Femur (tissue), 1 donor: ENCODE measurements at places on chromosomes 13 and 19.

DNA sequence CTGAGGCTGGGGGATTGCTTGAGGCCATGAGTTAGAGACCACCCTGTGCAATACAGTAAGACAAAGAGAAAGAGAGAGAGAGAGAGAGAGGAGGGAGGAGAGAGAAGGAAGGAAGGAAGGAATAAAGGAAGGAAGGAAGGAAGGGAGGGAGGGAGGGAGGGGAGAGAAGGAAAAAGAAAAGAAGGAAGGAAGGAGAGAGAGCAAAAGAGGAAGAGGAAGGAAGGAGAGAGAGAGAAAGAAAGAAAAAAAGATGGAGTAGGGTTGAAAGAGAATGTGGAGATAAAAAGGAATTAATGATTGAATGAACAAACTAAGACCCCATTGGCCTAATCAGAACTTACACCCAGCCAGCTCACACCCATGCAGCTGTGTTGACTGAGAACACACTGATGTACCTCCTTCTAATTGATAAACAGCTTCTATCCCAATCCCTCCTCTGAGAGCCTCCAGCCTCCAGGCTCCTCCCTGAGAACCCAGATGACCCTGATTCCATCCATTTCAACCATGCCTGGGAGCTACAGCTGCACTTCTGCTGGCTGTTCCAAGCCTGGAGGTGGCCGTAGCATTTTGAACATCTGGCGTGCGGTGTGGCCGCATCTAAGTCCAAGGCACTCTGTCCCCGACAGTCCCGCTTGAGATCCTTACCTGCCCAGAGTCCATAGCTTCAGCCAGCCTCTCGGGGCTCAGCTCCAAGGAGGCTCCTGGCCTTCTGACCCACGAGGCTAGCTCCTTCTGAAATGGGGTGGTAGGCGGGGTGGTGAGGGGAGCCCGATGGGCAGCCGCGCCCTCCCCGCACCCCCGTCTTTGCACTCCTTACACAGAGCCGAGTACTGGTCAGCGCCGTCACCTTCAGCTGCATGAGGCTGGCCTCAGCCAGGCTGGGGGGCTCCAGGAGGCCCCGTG is 1.1 kb downstream of the PRODH2 start:
- DNase-seq, result no peak

- no peak for DNase-seq
Observed at GRCh38 chr13:39557285-39557955, 45.6 kb downstream of the LHFPL6 start.

DNA sequence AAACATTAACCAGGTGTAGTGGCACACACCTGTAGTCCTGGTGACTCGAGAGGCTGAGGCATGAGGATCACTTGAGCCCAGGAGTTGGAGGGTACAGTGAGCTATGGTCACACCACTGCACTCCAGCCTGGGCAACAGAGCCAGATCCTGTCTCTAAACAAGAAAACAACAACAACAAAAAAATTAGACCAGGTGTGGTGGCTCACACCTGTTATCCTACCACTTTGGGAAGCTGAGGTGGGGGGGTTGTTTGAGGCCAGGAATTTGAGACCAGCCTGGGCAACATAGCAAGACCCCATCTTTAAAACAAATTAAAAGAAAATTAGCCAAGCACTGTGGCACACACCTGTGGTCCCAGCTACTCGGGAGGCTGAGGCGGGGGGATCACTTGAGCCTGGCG is 20.8 kb upstream of the PTPRS start:
- no peak for DNase-seq

- DNase-seq, result no peak
Observed at GRCh38 chr19:54153731-54154326, 5.7 kb downstream of the LENG1 start.

GRCh38 chr19:39297931-39298634 is 1.9 kb downstream of the IFNL1 start:
- no peak for DNase-seq

GRCh38 chr19:44814517-44814916 is 5.6 kb downstream of the BCAM start:
- DNase-seq, result no peak

DNA sequence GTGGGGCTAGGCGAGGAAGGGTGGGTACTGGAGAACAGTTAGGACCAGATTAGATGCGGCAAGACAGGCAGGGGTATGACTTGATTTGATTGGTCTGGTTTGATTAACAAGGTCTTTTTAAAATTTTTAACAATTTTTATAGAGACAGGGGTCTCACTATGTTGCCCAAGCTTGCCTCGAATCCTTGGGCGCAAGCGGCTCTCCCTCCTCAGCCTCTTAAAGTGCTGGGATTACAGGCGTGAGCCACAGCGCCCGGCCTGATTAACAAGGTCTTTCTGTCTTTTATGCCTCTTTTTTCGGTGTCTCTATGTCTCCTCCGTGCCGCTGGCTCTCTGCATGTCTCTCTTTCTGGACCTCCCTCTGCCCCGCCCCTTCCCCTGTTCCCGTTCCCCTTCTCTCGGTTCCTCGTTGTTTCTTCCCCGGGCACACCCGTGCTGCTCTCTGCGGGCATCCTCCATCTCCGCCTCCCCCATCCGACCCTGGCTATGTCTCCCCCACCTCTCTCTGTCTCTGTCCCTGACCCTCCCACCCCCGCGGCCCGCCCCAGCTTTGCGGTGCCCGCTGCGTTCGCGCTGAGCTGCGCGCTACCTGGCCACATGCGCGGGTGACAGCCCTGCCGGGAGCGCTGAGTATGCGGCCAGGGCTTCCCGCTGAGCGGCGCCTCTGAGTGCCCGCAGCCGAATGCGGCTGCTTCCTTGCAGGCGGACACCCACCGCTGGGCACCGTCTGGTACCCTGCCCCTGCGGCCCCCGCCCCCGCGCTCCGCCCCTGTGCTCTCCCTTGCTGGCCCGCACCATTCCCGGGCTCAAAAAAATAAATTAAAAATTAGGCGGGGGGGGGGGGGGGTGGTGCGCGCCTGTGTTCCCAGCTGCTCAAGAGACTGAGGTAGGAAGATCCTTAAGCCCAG is 8.1 kb upstream of the SDHAF1 start:
- DNase-seq, result no peak

- no peak for DNase-seq
Observed at GRCh38 chr19:57079656-57080055, 40.1 kb upstream of the USP29 start.

DNA sequence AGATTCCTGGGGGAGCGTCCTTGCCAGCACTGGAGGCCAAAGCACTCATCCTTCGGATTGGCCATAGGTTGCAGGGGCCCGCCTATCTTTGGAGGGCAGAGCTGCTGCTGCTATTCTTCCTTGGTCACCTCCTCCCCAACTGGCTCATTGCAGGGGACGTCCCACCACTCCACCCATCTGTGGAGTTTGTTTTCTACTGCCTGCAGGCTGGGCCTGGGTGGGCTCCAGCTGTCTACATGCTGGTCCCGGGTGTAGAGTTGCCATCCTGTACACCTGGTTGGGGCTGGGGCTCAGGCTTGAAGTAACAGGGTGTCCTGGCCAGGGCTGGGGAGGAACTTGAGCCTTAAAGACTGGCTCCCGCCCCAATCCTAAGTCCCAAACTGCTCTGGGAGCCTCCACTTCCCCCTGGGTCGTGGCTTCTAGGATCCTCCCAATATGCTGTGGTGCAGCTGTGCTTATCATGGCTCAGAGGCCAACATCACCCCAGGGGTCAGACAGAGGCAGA is 2.1 kb downstream of the RNF225 start:
- DNase-seq, result no peak

DNA sequence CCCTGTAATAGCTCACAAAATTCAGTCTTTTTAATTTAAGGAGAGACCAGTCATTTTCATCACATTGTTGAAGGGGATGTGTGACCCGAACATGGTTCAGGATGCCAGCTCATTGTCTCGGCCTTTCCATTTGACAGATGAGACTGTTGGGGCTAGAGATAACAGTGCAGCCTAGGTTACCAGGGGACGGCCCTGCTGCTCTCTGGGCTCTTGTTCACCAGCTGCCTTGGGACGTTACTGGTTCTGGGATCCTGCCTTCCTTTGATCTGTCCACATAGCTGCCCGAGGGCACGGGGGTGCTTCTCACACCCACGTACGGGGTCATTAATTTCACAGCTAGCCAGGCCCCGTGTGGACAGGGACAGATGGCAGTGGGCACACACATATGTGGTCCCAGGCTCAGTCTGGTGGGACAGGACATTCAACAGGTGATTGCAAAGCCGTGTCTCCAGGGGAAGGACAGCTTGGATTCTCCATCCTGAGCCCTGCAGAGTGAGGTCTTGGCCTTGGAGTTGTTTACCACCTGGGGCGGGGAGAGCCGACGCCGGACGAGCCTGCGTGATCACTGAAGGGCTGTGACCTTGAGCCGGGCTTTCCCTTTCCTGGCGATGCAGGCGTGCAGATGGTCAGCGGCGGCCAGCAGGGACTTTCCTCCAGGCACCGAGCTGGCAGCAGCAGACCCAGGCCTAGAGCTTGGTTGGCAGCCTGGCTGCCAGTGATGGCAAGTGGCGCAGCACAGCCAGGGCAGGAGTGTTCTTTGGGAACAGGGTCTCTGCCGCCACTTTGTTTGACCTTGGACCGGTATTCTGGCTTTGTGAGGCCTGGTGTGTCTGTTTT is 26.7 kb upstream of the NPAS1 start:
- no peak for DNase-seq

DNA sequence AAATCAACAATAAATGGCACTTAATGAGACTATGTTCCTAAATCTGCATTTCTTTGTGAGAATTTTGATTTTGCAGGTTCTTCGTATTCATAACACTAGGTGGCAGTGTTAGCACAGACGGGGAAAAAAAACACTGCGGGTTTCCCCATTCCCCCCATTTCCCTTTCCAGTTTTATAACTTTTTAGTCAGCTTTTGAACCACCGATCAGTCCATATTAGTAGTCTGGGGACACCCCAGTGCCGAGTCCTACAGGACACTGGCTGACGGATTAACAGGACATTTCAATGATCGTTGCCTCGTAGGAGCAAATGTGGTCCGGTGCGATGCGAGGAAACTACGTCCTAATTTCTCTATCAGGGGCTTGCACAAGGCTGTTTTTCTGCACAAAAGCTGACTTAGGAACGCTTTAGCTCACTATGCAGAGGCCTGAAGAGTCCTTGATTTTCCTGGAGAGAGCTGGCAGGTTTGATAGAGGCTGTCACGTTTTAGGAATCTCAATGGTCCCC is 234.3 kb downstream of the LMO7 start:
- DNase-seq, result peak; percentile 59

GRCh38 chr13:22235285-22235949 is 564.5 kb downstream of the FGF9 start:
- no peak for DNase-seq

DNA sequence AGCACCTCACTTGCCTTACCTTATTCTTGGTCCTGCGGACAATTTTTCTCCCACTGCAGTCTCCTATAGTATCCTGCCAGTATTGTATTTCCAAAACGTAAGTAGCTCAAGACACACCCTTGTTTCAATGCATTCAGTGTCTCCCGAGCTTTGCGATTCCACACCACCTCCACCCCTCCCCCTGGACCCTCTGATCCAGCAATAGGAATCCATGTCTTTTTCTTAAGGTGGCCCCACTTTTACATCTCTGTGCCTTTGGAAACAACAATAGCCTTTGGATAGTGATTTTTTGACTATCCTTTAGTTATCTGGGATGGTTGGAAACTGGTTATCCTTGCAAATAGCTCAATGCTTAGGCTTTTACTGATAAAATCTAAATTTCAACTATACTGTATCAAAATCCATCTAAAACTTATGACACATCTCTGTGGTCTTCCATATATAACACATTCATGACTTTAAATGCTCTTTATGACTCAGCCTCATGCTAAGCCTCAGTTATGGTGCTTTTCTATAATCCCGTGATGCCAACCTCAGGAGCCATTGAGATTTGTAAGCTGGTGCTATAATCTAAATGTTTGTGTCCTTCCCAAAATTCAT is 27.1 kb downstream of the FAM216B start:
- no peak for DNase-seq

- no peak for DNase-seq
Observed at GRCh38 chr19:42028304-42029216, 34.5 kb upstream of the ATP1A3 start.

GRCh38 chr13:78976696-78977095 is 317.7 kb upstream of the OBI1 start:
- DNase-seq, result no peak

DNA sequence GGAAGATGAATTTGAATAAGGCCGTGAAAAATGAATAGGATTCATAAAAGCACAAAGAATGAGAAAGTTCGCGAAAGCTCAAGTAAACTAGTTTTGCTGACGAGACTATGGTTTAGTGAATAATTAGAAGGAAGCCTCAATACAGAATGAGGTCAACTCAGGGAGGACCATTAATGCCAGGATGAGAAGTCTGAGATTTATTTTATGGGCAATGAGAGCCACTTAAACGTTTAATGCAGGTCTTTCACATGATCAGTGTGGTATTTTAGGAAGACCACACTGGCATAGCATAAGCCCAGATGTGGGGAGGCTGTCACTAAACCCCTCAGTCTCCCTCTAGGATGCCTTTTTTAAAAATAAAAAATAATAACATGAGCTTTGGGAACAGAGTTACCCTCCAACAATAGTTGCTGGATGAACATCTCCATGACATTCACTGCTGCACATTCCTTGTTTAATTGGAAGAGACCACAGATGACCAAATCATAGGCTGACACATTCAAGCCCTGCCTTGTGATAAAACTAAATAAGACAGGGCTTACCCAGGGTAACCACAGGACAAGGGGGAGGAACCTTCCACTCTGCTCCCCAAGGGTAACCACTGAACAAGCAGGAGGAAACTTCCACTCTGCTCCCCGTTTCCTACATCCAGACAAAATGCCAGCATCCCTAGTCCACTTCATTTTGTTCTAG is 43.6 kb upstream of the LSM14A start:
- DNase-seq, result no peak

DNA sequence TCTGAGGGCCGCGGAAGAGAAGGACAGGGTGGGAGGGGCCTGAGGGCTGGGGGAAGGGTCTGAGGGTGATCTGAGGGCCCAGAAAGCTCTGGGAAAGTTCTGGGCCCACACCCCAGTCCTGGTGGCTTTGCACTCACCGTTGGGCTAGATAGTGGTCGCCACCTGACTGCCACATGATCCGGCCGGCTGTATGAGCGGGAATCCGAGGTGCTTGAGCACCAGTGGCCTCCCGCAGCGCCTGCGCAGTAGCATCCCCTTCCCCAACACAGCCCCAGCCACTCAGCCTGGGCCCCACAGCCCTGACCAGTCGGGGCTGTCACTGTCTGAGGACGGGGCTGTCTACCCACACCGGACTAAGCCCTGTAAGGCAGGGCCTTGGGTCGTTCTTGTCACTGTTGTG is 15.0 kb downstream of the PRODH2 start:
- no peak for DNase-seq

GRCh38 chr19:14391156-14391821 is 10.0 kb downstream of the ADGRE5 start:
- DNase-seq, result no peak

DNA sequence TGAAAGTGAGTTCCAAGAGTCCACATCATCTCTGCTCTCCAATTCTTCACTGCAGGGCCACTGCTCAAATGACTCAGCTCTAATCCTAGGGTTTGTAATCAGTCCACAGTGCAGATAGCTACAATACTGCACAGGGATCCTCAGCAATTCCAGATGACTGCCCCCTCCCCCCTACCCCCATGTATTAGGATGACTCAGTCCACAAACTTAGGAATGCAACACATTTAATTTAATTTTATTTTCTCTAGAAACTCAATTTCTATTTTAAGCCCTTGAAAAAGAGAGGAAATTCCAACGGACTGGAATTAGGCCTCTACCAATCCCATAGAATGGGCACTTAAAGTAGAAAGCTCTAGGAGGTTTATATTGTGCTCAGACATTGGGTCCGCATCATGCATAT is 173.8 kb upstream of the SOX21 start:
- DNase-seq, result no peak
